ENCODE measurements at places on chromosomes 6 and 20.

DNA sequence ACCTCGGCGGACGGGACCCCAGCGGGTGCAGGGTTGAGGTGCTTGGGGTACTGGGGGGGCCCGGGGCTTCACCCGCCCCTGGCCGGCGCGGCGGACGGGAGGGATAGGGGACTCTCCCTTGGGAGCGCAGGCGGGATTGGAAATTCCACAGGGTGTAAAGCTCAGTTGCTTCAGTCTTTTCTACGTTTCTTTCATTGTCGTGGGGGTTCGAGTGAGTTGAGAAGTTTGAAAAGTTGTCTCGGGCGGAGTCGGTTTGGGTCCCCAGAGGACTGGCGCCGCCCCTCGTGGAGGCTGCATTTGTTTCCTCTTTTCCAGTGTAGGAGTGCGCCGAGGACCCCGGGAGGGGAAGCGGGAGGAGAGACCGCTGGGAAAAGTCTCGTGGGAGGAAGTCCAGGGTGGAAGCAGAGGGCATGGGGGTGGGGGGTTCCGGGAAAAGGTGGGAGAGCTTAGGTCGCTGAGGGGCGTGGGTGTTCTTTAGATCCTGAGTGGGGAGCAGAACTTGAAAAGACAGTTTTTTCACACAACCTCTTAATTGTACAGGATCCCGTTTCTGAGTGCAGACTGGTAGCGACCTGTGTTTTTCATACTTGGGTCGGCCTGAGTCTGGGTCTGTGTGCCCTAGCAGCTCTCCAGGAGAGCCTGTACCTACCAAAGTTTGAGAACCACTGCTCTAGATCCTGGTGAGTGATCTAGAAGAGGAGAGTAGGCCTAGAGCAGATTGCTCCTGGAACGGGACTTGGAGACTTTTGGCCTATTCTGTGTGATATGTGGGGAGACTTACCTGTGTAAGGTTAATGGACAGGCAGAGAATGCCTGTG, 495 bp downstream of the FAM83B start:
- DNase-seq, result no peak

DNA sequence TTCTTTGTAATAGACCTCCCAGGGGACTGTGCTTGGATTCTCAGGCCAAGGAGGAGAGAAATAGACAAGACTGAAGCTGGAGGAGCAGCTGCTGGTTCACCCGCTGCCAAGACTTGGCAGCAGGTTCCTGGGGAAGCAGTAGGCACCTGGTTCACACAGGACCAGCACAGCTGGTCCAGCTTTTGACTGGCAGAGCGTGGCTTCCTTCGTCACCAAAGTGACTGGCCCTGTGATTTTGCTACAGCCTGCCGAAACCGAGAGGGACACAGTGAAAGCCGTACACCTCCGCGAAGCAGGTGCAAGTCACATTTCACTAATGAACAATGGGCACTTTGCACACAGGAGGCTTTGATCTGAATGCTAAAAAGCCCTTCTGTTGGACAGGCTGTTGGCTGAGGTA, 199.0 kb downstream of the RNF144B start:
- no peak for DNase-seq

DNA sequence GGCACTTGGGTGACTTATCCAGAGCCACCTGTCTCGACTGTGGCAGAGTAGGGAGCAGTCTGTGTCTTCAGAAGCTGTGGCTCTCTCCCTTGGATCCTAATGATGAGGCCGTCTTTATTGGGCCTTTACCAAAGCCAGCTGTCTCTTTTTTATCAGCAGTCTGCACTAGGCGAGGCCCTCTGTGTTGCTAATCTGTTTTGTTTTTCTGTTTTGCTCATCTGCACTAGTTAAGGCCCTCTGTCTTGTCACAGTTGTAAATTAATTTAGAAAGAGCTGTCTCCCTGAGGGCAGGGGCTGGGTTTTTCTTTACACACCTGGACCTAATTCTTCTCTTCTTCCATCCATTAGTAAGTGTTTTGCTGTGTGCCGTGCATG, 45.0 kb downstream of the CDS2 start:
- no peak for DNase-seq

DNA sequence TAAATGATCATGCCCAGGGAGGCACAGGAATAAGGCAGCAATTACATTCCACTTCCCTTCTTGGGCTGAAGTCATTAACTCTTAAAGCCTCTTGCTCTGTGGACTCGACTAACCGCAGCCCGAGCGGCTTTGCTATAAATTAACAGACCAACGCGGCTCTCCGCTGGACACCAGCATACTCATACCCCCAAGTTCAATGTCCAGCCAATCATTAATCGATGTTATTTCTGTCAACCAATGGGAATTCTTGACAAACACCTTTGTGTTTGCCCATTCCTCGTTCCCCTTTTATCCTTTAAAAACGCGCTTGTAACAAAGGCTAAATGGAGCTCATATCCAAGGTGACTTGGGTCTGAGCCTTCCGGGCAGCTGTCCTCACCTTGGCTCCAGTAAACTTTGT, 183.1 kb upstream of the RALGAPA2 start:
- no peak for DNase-seq

DNA sequence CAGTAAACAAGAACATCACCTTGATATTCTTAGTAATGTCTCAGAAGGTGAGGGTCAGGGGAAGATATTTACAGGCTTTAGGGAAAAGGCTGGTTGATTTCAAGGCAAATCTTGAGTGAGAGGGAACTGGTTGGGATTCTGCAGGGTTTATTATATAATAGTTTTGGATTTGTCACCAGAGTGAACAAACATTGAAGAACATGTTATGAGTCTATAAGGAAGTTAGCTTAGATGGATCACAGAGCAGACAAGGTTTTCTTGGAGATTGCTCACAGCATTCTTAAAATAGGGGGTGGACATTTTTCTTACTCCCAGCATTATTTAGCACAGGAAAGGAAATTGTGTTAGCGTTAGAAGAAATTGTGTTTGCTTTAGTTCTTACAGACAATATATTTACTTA, 324.9 kb downstream of the LAMA2 start:
- DNase-seq, result no peak

DNA sequence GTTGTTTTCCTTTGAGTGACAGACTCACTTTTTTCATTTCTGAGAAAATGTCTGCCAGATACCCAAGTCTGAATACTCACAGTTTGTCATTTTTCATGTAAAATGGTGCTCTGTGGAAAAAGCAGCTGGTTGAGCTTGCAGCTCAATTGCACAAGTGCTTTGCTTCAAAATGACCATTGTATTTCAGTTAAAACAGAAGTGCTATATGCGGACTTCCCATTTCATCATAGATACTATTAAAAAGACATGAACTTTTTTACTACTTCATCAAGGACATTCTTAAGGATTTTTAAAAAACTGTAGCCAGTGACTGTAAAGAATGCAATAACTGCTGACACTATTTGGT, 61.5 kb downstream of the KCNS1 start:
- DNase-seq, result no peak

GRCh38 chr6:52937908-52938307, 28.4 kb upstream of the GSTA3 start:
- DNase-seq, result no peak

- no peak for DNase-seq
Measured at GRCh38 chr20:10696650-10697049, 22.9 kb upstream of the JAG1 start.

DNA sequence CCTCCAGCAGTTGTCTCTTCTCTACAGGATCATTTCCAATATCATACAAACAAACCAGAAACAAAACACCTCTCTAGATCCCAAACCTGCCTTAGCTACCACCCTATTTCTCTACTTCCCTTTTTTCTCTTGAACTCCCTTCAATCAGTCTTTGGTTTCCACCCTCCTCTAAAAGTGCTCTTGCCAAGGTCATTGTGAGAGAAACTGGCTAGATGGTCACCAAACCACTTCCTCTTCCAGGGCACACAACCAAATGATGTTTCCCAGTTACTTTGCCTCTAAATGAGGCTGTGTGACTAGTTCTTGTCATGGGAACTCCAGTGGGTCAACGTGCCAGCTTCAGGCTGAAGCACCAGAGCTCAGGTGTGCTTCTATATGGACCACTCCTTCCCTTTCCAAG, 85.8 kb upstream of the ARMC2 start:
- no peak for DNase-seq

DNA sequence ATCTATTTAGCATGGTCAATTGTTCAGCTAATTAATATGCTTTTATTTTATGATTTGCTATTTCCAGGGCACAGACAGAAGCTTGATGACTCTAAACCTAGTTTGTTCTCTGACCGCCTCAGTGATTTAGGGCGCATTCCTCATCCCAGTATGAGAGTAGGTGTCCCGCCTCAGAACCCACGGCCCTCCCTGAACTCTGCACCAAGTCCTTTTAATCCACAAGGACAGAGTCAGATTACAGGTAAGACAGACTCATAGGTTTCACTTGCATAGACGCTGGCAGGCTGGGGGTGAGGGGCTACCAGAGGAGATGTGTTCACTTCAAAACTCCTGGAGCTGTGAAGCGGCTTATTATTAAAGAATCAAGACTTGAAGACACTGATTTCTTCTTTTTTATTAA, 114.1 kb upstream of the SUPT3H start:
- DNase-seq, result no peak

- no peak for DNase-seq
Measured at GRCh38 chr6:105209950-105210706, 30.3 kb upstream of the POPDC3 start.

DNA sequence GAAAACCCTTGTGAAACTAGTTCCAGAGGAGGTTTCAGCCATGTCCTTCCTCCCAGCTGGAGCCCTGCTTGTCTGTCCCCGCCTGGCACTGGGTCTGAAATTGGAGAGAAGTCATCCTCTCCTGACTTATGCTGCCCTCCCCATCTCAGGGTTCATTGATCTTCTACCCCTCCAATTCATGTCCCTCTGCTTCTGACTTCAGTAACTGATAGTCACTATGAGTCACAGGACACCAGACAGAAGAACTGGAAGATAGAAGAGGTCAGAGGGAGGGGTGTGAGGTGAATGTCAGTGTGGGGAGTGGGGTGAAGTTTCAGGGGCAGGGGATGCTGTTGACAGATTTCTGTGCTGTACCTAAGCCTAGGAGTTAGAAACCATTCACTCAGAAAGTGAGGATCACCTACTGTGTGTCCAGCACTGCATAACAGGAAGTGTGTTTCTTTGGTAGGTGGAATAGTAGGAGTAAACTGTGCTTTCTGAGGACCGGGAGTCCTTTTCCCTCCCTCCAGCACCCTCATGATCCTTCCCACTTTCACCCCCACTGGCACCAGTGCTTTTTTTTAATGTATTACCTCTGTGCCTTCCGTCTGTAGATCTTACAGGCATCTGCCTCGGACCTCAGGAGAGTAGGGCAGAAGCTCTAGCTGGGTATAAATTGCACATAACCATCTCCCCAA, 627 bp upstream of the RPP21 start:
- no peak for DNase-seq

All from activated naive CD8-positive, alpha-beta T cell treated with anti-CD3 and anti-CD28 coated beads, Interleukin-2, amount 50 U/mL, for 16 hours (primary cell).